LNCaP clone FGC (cell line): ENCODE measurements at places on chromosomes 16 and 17.
A peak's percentile ranks its signal among the peaks of the same experiment; 100 is the strongest.

- DNase-seq: no peak
Measured at GRCh38 chr16:3486506-3487215, 8.6 kb downstream of the C16orf90 start.

GRCh38 chr17:40605306-40605705 lies 40.0 kb upstream of the CCR7 start:
- no peak for DNase-seq

DNA sequence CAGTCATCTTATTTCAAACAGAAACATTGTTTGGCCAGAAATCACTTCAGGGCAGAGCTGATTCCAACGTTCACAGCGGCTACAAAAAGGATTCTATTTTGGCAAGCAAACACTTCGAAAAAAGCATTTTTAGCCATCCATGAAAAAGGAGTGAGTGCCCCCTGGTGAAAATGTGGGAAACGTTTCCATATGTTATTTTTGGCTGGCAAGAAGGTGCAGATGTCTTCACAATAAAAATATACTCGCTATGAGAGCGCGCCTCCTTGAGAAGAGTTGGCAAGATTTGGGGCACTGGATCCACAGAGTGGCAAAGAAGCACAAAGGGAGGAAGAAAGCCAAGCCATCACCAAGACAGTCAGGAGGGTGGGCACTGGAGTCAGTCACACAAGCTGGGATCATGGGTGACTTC lies 191.1 kb downstream of the CHD9NB start:
- no peak for DNase-seq

DNA sequence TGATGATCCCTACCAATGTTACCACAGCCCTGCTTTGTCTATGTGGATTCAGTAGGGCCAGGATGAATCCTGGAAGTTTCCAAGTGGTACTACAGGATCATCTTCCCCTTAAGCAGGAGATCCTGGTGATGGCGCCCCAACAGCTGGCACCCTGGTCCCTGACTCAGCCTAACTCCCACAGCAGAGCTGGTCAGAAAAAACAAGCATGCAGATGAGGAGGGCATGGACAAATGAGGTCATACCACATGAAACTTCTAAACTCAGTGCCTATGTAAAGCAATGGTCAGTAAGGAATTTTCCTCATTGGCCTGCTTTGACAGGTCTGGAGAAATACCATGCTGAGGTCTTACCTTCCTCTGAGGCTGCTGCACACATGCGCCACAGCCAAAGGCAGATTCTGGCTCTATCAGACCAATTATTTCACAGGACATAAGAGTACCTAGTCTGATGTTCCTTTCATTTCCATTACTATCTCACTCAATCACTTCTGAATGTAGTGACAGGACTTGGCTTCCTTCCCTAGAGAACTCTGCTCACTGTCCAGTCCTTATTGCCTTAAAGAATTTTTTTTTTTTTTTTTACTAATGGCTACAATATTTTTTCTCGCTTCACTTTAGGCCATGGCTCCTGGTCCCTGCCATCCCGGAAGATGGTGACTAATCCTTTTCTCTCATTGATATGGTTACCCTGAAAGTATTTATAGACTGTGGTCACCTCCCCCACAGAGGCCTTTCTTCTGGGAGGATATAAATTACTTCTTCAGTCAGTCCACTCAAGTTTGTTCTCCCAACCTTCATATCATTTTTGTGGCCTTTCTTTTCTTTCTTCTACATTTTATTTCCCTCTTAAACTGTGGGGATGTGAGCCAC lies 525.2 kb upstream of the PSMD7 start:
- DNase-seq: no peak

DNA sequence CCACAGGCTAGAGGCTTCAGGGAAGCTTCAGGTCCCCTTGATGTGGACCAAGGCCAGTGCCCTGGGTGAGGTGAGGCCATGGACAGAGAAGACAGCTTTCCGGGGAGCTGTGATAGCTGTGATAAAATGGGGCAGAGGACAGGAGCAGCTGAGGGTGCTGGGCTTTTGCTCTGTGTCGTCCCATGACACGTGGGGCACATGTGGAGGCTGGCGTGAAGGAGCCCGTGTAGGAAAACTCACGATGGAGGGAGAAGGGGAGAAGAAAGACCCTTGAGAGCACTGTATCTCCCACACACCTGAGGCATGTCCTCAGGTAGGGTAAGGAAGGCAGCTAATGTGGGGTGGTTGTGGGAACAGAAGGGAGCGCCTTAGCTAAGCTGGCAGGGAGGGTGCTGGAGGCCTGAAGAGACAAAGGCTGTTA lies 21.3 kb downstream of the B9D1 start:
- DNase-seq: no peak

DNA sequence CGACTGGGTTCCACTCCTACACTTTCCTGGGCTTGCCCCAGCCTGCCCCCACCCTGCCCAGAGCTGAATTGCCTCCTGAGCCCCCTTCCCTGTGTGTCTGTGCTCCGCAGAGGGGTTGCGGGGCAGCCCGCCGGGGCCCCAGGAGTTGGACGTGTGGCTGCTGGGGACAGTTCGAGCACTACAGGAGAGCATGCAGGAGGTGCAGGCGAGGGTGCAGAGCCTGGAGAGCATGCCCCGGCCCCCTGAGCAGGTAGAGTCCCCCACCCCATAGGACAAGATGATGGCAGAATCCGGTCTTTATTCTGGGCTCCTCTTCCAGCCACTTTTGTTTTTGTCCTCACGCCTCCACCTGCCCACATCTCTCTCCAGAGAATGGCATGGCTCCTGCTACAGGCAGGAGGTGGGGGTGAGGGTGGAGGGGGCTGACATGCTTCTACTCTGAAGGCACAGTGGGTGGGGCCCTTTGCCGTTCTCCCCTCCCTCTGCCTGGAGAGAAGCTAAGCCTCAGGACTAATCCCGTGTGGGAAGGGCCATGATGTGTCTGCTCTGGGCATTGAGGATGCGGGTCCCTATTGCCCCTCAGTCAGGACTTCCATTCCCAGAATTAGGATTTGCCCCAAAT lies 3.5 kb downstream of the ACBD4 start:
- no peak for DNase-seq

DNA sequence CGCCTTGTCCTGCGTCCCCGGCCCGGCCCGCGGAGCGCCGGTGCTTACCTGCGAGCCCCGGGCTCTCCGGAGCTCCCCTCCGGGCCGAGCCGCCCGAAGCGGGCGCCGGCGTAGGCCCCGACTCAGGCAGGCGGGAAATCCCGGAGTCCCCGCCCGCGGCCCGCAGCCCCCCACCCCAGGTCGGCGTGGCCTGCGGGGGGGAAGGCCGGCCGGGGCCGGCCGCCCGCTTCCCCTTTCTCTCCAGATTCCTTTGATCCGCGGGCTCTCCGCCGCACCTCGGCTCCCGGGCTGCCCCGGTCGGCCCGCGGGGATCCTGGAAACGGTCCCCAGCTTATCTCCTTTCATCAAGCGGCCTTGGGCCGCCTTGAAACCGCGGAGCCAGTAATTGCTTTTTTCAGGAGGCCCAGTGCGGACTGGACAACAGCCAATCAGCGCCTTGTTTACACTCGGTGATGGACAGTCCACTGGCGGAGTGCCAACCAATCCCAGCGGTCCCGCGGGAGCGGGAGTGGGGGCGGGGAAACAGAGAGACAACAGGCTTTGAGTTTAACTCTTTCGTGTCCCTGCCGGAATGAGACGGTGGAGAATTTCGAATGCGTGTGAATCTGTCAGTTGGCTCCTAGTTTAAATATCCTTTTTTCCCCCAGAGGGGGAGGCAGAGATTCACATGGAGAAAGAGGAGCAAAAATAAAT lies 1.4 kb upstream of the BAHCC1 start:
- peak; percentile 100 for DNase-seq

DNA sequence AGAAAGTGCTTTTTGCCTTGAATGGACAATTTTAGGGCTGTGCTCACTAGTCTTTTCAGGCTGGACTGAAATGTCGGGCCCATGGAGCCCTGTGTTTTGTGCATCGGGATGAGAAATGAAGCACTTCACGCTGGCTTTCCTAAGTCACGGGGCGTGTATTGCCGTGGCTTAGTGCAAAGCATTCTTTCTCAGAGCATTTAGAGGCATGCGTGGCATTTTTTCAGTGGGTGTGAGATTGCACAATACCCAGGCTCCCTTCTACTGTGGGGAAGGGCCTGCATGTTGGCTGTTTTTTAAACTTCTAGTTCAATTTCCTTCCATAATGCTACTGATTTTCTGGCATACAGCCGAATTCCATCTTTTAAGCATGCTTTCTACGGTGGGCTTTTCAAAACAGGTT lies 12.6 kb upstream of the POLR3E start:
- DNase-seq: no peak

DNA sequence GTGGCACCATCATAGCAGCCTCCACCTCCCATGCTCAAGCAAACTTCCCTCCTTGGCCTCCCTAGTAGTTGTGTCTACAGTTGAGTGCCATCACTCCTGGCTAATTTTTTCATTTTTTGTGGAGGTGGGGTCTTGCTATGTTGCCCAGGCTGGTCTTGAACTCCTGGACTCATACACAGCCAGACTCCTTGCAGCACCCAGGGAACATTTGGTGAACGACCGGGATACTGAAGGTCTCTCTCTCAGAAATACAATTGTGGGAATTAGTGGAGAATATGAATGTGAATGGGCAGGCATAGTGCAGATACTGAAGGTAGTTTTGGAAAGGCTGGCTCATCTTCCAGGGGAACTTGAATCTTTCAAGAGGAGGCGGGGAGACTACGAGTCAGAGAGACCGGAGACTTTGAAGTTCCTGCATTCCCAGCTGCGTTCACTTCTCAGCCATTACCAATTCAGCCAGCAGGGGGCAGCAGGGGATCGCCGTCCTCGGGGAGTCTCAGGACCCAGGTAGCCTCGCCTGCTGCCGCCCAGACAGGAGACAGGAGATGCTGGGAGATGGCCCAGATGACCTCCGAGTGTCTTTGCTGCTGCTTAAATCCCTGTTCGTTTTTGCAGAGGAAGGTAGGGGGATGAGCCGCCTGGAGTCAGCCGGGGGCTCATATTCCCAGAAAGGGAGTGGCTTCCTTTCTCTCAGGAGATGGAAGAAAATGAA lies 68.6 kb downstream of the HAPSTR1 start:
- DNase-seq: no peak

DNA sequence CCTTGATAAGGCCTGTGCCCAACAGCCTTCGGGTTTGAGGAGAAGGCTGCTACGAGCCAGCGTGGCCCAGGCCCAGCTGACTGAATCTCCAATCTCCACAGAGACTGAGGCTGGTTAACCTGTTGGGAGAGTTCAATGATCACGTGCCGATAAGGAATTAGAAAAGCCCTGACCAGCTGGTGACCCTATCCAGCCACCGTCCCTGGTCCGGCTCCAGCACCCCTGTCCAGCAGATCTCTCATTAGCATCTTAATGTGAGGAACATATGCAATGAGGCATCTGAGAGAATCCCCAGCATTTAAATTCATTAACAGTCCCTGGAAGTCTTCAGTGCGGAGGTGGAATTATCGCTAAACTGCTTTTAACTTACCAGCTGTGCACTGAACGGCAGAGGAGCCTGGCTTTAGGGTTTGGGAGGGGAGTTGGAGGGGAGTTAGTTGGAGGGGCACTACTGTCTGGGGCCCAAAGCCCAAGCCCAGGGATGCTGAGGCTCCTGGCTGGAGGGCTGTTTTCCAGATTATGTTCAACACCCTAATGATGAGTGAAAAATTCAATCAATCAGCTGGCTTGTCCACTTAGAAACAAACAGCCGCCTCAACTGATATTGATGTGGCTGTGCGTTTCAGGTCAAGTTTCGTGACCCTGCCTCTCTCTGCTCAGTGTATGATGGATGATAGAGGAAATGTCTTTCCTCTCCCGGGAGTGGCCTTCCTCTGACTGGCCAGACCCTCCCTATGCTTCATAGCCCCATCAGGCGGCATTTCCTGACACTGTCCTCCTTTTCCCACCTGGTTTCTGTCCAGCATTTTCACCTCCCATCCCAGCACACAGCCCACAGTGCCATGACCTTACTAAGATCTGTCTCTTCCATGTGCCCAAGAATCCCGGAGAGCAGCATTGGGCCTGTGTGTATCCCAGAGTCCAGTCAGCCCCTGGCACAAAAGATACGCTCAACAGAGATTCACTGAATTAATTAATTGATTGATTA lies 184.5 kb downstream of the CCT6B start:
- DNase-seq: no peak

GRCh38 chr16:50842589-50842988 lies 100.7 kb downstream of the CYLD start:
- DNase-seq: no peak

GRCh38 chr17:14474591-14474990 lies 173.7 kb downstream of the HS3ST3B1 start:
- DNase-seq: no peak

DNA sequence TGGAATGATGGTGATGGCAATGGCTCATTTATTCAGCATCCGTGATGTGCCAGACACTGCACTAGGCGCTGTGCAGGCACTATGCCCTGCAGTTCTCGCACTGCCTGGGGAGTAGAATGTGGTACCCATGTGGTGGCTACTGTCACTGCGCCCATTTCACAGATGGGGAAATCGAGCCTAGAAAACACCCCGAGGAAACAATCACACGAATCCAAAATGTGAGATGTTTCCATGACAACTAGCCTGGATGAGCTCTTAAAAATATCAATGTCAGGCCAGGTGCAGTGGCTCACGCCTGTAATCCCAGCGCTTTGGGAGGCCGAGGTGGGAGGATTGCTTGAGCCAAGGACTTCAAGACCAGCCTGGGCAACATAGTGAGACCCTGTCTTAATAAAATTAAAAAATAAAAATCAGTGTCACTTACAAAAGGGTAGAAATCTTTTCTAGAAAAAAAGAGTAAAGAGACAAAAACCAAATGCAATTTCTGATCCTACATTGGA lies 57.9 kb upstream of the TNRC6A start:
- DNase-seq: no peak

DNA sequence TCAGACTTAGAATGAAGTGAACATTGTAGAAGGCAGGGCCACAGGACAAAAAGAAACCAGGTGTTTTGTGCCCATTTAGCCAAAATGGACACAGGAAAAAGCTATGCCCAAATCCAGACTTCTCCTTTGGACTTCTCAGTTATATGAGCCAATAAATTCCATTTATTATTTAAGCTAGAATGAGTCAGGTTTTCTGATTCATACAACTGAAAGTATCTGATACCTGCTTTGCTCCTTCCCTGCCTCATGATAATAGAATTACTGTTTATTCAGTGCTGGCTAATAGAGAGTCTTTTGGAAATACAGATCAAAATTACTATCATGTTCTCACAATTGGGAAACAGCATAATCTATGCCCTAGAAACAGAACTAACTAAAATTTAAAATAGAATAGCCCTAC lies 8.7 kb upstream of the CPD start:
- peak; percentile 49 for DNase-seq

DNA sequence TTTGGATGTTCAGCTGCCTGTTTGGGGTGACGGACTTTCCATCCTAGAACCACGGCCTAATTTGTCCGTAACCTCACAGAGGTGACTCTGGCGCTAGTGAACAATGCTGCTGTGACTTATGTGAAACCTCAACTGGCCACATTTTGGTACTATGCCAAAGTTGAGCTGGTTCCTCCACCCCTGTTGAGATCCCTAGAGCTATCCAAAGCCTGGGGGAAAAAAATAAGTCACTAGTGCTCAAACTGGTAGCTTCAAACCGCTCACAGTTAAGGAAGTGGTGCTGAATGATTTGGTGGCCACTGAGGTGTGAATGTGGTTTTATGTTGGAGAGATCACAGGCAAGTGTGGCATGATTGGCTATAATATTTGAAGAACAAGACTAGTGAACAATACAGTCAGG lies 11.3 kb upstream of the TUBG2 start:
- DNase-seq: no peak

GRCh38 chr16:80285104-80285503 lies 255.7 kb upstream of the DYNLRB2 start:
- no peak for DNase-seq

- DNase-seq: no peak
Measured at GRCh38 chr17:67467500-67468455, 90.7 kb downstream of the PITPNC1 start.

- no peak for DNase-seq
Measured at GRCh38 chr16:31429796-31430195, 1.6 kb upstream of the COX6A2 start.

- DNase-seq: no peak
Measured at GRCh38 chr16:65916995-65917394, 449.5 kb upstream of the CDH5 start.
